ENCODE measurements at places on chromosomes 5 and 9. TPM values are rescaled to one million over a fixed set of nuclear protein-coding genes. Genes with fewer than 3 reads are reported as not detected.

The PCDHGA12 gene
- 3.0 TPM for polyA plus RNA-seq

The CDH9 gene
- polyA plus RNA-seq, result 0.05 TPM

DNA sequence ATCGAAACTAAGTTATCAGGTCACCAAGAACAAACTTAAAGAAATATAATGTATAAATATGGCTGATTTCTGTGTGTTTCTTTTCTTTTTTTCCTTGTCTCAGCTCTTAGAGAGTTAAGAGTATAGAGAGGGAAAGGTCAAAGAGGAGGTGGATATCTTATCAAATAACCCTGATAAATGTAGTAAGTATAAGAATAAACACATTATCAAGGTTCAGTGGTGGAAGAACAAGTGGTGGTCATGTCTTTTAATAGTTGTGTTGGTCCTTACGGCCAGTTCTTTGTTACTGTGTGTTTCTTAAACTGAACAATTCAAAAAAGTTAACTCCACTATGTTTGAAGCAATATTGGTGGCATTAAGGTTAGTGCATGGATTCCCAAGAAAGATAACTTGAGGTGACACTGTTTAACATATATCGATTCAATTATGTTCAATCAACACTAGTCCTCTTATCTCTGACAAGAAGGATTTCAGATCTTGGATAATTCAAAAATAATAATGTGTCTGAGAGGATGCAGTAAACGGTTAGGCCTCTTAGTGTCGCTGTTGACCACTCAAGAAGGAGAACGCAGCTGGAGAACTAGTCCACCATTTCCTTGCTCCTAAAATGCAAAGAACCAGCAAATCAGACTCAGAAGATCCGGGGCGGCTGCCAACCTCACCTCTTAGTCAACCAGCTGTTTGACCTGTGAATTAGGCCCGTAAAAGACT, at the start of gene PCDHGA3:
PCDHGA3 (plus strand) TSS at position 588 of the 711 bp plus-strand sequence. CDS start 205 bp downstream, outside the sequence.
- DNase-seq, result no peak

GRCh38 chr5:151820903-151821302, 49.1 kb downstream of the G3BP1 start:
- no peak for DNase-seq

DNA sequence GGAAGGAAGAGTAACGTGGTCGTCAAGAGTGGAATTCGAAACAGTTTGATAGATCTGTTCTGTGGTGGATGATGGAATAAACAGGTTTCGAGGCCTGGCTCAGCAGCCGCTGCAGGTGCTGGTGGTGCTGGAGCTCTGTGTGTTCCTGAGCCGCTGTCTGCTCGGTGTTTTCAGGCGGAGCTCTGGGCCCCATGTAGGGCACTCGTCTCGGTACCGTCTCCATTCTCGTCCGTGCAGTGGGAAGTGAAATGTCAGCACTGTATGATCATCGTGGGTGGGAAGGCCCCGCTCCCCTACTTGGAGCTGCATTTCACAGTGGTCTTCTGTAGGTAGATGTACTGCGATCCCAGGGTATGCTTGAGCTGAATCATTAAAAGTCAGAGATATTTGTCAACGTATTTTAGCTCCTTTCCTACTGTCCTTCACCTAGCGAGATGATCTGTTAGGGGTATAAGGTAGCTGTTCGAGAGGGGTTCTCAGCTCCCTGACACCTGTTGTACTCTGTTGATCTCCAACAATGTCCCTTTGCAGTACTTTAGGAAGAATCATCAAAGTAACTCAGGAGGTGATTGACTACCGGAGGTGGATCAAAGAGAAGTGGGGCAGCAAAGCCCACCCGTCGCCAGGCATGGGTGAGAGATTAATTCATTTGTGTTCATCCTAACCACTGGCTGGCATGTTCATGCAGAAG, 35.9 kb downstream of the TENT4A start:
- DNase-seq, result no peak

DNA sequence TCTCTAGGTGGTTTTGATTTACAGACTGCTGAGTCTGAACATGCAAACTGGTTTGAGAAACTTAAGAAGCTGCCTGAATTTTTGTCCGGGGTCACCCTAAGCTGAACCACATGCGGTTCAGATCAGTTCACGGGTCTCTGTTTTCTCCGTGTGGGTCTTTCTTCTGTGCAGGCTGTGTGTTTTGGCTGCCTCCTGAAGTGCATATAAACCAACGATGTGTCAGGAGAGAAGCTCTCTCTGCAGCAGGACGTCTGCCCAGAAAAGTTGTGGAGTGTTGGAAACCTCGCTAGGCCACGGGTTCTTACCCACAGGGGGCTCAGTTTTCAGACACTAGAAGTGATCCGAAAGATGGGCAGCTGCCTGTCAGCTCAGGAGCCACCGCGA, 364.2 kb downstream of the IRX2 start:
- peak; percentile 90 for DNase-seq

DNA sequence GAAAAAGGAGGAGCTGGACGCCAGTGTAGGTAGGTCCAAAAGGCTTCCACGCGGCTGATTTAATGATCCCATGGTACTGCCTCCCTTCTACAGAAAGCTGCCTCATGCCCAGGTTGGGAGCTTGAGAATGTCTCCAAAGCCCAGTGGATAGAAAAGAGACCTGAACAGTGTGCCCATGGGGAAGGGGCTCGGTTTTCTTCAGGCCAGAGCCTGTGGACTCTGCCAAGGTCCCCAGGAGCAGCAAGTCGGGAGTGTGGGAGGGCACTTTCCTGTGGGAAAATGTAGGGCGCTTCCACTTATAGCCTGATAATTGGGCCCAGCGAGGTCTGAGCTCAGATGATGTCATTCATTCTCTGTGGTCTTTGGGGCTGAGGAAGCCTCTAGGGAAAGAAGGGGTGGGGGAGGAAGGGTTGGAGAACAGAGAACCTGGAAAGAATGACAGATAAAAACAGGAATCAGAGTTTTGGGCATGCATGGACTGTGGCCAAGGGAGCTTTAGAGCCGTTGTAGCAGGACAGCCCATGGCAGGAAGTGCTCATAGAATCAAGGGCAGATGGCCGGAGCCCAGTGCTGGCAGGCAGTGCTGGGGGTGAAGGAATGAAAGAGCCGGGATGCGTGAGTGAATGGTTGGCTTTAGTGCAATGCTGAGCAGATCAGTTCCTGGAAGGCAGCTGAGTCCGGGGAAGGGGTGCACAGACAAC, 42.5 kb upstream of the SH3PXD2B start:
- DNase-seq, result peak; percentile 58

Measured in right lung (tissue), 10 donors.